A549 (cell line): ENCODE measurements at places on chromosomes 13 and 19.

GRCh38 chr19:31783592-31783991, 434.4 kb upstream of the TSHZ3 start:
- no peak for DNase-seq

GRCh38 chr19:4089400-4089908, 22.8 kb upstream of the ZBTB7A start:
- DNase-seq: no peak

- no peak for DNase-seq
These were observed 335.5 kb downstream of the TBC1D4 start for GRCh38 chr13:75146436-75146835.

DNA sequence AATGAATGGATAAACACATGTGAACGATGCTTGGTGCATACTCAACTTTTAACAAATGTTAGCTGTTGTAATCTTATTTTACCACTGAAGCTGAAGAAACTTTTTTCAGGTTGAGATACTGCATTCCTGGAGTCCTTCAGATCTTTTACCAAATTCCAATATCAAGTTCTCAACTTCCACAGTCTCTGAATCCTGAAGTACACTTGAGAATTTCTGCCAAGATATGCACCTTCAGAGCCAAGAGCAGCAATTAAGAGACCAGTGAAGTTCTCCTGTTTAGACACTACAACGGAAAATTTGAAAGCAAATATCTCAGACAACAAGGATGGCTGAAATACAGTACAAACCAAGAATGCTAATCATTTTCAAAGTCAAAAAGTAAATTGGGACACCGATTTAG, 84.6 kb upstream of the MTIF3 start:
- DNase-seq: no peak

GRCh38 chr13:76917095-76917494, 30.9 kb upstream of the KCTD12 start:
- DNase-seq: no peak

DNA sequence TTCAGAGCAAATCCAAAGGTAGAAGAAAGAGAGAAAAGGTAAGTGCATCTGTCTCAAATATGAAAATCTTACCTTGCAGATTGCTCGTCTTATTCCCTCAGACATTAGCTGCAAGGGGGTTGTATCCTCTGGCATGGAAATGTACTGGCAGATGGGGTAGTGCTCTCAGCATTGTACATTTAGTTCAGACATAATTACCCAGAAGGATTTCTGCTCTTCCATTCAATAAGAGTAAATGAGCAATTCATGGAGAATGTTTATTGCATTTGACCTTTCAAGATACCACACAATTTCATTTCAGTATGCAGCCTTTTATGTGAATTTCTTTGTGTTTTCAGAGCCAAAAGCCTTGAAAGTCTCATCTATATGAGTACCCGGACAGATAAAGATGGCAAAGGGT, 63.8 kb downstream of the SCEL start:
- DNase-seq: no peak

- no peak for DNase-seq
These were observed 42.2 kb upstream of the TEX29 start for GRCh38 chr13:111278258-111278657.

DNA sequence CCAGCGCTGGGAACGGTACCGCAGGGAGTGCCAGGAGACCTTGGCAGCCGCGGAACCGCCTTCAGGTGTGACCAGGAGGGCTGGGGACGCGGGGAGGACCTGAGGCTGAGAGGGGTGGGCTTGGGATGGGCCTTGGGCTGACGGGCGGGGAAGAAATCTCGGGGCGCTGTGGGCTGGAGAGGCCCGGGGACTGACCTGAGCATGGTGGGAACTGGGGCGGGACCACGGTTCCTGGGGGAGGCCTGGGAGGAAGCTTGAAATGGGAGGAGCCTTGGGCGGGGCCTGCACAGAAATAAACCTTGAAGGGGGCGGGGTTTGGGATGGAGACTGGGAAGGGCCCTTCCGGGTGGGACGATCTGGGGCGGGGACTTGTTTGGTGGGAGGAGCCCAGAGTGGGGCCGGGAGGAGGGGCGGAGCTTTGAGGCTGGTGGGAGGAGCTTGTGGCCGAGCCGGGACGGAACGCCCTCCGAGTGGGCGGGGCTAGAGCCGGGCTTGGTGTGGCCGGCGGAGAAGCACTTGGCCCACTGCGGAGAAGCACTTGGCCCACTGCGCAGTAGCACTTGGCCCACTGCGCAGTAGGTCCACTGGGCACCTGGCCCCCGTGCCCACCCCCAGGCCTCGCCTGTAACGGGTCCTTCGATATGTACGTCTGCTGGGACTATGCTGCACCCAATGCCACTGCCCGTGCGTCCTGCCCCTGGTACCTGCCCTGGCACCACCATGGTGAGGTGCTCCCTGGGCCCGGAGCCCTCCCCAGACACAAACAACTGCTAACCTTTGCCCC, 2.8 kb downstream of the GIPR start:
- peak; percentile 97 for DNase-seq

- DNase-seq: no peak
These were observed 52.7 kb upstream of the ZDHHC20 start for GRCh38 chr13:21511849-21512248.

DNA sequence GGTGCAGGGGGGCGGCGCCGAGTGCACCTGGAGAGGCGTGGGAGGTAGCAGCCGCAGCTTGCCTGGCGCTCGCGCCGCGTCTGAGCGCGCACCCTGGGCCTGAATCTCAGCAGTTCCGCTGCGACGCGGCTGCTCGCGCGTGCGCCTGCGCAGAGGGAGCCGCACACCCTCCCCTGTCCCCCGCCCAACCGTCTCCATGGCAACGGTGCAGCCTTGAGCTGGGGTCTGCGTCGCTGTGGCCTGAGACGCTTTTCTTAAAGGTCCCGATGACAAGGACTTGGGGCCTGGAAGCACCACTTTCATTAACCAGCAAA, at the start of gene PNMA8B:
Gene PNMA8B, minus strand, starts transcription at position 82 of the 314 bp plus-strand sequence. CDS start 402 bp downstream, outside the sequence.
- DNase-seq: no peak

DNA sequence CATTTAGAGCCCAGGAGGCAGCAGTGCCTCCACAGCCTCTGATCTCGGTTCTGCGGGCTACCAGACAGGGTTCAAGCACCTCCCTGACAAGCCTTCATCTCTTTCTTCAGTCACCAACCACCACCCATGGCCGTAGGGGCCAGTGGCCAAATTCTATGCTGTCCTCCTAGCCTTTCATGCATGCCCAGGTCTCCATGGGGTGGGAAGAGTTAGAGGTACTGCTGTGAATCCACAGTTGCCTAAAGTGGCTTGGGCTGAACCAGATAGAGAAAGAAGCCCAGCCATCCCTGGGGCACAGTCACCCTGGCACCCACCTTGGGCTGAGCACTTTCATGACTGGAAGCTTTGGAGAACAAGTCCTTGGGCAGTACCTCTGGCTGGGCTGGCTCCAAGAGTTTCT, 97.4 kb downstream of the ZDHHC20 start:
- no peak for DNase-seq

- no peak for DNase-seq
These were observed 78.8 kb downstream of the TUBGCP3 start for GRCh38 chr13:112509190-112509589.

GRCh38 chr13:103431856-103432255, 365.6 kb upstream of the SLC10A2 start:
- DNase-seq: no peak

- no peak for DNase-seq
These were observed 29.5 kb downstream of the SLC25A15 start for GRCh38 chr13:40818926-40819325.

DNA sequence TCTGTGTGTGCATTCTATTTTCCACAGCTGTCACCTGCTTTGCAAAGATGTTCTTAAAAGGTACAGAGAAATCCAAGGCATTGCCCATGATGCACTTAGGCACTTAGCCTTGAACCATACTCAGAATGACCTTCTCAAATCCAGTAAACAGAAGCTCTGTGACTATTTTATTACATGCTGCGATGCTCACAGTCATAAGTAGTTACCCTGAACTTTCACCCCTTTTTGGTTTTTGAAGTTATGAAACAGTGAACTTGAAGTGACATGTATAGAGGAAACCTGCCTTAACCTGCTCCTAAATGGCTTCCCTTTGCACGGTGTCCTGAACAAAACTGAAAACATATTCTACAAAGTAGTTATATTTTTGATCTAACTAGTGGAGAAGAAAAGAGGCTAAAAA, 100.4 kb downstream of the SLC10A2 start:
- no peak for DNase-seq

DNA sequence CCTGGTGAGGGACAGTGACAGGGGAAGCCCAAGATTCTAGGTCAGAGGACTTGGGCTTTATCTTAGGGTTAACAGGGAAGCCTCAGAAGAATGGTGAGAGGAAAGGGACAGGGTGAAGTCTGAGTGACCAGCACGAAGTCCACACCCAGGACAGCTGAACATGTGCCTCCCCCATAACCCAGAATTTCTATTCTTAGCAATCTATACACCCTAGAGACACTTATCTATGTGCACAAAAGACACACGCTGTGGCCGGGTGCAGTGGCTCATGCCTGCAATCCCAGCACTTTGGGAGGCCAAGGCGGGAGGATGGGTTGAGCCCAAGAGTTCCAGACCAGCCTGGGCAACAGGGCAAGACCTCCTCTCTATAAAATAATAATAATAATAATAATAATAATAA, 11.1 kb upstream of the OLFM2 start:
- DNase-seq: no peak

DNA sequence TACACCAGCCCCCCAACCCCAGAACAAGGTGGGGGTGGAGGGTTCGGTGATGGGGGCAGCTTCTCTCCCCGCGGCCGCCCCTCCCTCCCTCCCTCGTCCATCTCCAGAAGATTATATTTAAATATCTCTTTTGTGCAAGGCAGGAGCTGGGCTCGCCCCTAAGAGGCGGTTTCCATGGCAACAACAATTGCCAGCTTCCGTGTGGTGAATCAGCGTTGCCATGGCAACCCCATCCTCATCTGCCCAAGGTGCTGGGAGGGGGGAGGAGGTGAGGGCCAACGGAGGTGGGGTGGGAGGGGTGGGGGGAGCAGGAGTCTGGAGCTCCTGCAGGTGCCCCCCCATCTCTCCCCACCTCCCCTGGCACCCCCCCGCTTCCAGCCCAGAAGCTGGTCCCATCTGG, 46.4 kb downstream of the CELF5 start:
- DNase-seq: peak; percentile 73

- DNase-seq: no peak
These were observed 1.6 kb downstream of the JAK3 start for GRCh38 chr19:17846146-17846545.

GRCh38 chr13:43433691-43434141, 353.1 kb downstream of the ENOX1 start:
- no peak for DNase-seq

GRCh38 chr13:27830010-27830409, 37.7 kb downstream of the GSX1 start:
- DNase-seq: peak; percentile 35

GRCh38 chr19:497491-497868, 1.2 kb downstream of the MADCAM1 start:
- no peak for DNase-seq

DNA sequence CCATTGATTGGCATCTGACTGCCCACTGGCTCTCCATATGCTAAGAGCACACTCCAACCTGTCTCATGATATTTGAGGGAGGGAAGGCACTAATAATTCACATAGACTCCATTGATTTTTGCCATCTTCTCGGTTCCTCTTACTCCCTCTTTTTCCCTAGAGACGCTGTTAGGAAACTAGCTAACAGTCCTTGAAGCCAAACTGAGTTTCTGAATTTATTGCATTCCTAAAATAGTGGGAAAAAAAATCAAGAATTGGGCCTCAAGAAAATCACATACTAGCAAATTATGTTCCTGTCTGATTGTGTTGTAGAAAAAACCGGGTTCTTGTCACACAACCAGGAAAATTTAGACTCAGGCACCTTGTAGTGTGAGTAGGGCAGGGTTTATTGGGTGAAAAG, 86.4 kb upstream of the SLC7A1 start:
- no peak for DNase-seq

DNA sequence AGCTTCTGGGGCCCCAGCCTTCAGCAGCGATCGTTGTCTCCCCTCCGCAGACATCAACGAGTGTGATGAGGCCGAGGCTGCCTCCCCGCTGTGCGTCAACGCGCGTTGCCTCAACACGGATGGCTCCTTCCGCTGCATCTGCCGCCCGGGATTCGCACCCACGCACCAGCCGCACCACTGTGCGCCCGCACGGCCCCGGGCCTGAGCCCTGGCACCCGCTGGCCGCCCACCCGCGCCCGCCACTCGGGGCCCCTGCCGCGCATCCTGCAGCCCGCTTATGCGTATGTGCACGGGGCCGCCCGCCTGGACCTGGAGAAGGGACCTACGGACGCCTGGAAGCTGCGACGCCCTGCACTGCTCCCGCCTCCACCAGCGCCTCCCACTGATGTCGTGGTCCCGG, 28.2 kb downstream of the LTBP4 start:
- DNase-seq: no peak

GRCh38 chr19:5141129-5141849, 172.4 kb downstream of the KDM4B start:
- no peak for DNase-seq

- DNase-seq: no peak
These were observed 1359.6 kb upstream of the ATXN8OS start for GRCh38 chr13:68748038-68748437.
